GM10248 (cell line): ENCODE measurements at places on chromosomes 11 and 22.

- DNase-seq: no peak
Observed at GRCh38 chr11:118916842-118917388, 8.8 kb downstream of the BCL9L start.

GRCh38 chr11:36093548-36093947 is 149.7 kb downstream of the LDLRAD3 start:
- no peak for DNase-seq

DNA sequence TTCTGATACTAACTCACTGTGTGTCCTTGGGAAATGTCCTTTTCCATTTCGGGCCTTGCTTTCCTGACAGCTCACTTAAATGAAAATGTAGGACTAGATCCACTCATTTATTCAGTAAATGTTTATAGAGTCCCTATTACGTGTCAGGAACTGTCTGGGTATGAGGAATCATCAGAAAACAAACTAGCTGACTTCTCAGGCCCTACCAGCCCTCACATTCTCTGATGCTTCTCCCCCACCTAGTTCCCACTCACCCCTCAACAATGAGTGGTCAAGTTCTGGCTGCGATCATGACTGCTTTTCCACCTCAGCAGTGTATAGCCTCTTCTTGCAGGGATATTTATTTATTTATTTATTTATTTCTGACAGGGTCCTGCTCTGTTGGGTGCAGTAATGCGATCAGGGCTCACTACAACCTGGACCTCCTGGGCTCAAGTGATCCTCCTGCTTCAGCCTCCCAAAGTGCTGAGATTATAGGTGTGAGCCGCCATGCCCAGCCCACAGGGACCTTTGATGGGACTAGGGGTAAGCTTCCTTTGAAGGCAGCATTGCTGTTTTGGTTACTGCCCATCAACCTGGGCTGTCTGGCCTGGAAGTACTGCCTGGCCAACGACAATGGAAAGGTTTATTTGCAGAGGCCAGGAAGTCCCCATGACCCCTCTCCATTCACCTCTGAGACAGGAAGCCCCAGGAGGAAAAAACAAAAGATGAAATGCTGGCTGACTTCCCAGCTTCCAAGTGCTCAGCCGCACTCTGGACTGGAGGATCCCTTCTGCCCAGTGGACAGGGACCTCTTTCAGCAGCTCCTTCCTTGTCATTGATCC is 33.1 kb upstream of the POLD3 start:
- DNase-seq: no peak

GRCh38 chr11:92931746-92932422 is 37.6 kb upstream of the MTNR1B start:
- no peak for DNase-seq

DNA sequence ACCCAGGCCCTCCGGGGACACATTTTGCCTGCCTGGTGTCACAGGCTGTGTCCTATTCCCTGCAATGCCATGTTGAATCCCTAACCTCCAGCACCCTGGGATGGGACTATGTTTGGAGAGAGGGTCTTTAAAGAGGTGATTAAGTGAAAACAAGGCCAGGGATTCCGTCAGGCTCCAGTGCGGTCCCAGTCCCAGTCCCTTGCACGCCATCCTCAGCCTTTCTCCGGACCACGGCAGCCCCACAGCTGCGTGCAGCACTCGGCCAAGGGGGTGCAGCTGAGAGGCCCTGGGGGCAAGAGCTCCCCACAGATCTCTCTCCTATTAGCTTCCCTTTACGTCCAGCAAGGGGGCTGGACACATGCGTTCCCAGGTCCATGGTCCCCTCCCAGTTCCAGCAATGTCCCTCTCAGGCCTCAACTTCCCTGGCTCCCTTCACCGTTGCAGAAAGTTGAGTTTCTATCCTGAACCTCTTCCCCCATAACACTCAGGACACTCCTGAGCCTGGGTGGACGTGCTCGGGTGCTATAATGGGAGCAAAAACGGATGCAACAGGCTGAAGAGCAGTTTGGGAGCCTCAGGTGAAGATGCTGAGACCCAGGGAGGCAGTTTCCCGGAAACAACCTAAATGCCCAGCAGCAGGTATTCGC is 1422.7 kb downstream of the BRD1 start:
- no peak for DNase-seq

DNA sequence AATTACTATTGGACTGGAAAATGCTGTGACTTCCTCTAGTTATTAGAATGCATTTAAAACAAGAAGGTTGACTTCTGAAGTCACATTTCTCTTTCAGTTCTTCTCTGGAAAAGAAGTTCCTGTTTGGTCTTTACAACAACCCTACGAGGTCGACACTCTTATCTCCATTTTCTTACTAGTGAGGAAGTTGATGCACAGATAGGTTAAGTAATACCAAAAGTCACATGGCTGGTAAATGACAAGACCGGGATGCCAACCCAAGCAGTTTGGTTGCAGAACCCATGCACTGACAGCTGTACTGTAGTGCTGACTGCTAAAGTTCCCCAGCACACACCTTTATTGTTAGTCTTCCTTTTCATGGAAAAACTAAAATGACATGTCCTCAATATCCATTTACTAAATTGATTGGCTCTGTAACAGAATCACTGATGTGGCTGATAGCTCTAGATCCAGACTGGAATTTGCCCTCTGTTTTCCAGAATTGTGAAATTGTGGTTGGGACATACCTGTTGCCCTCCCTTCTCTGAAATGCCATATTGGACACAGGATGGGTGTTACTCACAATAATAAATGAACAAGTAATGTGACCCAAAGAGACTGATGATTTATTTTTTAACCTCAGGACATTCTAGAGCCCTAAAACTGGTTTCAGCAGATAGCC is 9.4 kb upstream of the TECTA start:
- DNase-seq: no peak

- peak; percentile 49 for DNase-seq
Observed at GRCh38 chr11:71580057-71581003, 2.3 kb downstream of the KRTAP5-11 start.

DNA sequence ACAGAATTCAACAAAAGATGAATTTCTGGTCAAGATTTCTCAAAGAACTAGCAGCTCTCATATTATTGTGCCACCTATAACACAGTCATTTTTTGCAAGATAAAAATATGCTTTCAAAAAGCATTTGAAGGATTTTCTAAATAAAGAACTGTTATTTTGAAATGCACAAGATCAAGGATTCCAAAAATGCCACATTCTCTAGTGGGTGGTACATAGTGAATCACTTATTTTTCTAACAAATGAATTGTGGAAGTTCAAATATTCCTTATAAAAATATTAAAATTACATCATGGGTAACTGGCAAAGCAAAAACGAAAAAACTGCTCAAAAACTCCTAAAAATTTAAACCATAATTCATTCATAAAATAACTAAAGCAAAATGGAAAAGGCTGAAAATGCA is 2.1 kb downstream of the RNF141 start:
- DNase-seq: no peak

- no peak for DNase-seq
Observed at GRCh38 chr11:57370941-57371340, 10.0 kb downstream of the PRG3 start.

- no peak for DNase-seq
Observed at GRCh38 chr22:36280379-36280778, 27.4 kb downstream of the APOL1 start.

GRCh38 chr11:113373981-113374560 is 13.5 kb upstream of the ANKK1 start:
- no peak for DNase-seq

GRCh38 chr11:70671083-70671482 is 272.8 kb downstream of the CTTN start:
- no peak for DNase-seq

DNA sequence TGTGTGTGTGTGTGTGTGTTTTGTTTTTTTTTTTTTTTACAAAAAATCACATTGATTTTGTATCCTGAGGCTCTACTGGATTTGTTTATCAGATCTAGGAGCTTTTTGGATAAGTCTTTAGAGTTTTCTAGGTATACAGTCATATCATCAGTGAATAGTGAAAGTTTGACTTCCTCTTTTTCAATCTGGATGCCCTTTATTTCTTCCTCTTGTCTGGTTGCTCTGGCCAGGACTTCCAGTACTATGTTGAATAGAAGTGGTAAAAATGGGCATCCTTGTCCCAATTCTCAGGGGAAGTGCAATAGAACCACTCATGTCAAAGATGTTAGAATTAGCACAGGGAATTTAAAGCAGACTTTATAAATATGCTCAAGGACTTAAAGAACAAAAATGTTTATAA is 32.6 kb upstream of the PRDM11 start:
- no peak for DNase-seq

DNA sequence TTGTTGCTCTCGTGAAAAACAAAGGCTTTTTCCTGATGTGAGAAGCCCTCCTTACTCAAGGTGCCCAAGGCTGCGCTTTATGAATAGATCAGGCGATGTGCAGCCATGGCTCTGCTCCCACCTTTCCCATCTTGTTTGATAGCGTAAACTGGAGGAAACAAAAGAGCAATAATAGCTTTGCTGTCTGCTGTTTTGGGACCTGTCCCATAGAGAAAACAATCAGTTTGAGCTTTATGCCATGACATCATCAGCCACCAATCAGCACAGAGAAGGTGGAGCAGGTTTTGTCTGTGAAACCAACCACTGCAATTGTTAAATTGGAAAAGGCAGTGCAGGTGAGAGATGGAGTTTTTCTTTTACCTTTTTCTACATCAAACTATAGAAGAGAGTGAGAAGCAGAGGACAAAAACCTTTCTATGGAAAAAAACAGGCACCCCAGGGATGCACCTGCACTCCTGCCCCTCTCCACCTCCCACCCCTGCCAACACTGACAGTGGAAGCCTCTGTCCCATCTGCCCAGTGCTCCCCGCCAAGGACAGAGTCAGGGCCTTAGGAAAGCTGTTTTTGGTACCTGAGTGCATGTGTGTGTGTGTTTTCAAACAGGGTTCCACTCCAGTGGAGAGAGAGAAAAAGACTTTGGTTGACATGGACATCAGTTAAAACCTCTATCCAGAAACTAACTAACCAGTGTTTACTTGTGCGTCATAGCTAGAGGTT is 80.7 kb downstream of the MICAL3 start:
- no peak for DNase-seq

- DNase-seq: no peak
Observed at GRCh38 chr11:22474616-22475015, 136.4 kb downstream of the SLC17A6 start.

DNA sequence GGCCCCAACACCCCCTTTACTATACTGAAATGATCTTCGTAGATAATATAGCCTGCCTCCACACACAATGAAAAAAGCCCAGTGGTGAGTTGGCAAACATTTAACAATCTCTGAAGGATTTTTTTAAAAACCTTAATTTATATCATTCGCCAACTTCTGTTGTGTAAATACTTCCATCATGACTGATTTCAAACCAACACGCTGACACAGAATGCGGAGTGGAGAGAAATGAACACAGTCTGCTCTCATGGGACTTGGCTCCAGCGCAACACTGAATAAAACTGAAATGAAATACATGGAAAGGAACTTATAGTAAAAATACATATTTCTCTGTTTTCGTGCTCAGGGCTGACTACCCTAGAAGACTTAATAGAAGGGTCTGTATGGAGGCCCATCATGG is 61.3 kb upstream of the WNT11 start:
- no peak for DNase-seq

DNA sequence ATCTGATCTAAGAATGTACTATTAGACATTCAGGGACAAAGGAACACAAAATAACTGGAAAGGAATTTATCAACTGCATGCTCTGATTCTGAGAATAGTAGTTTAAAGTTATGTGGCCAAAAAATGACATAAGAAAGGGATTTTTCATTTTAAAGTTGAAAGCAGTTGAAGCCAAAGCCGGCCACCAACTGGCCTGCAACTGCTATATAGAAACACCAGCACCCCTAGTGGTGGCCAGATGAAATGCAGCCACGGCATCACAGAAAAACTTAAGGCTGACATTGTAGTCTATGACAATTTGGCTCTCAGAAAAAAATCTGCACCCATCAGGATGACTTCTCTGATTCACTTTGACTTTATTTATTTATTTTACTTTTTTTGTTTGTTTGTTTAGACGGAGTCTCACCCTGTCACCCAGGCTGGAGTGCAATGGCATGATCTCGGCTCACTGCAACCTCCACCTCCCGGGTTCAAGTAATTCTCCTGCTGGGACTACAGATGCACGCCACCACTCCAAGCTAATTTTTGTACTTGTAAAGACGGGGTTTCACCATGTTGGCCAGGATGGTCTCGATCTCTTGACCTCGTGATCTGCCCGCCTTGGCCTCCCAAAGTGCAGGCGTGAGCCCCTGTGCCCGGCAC is 59.2 kb downstream of the SLC35F2 start:
- DNase-seq: peak; percentile 74

GRCh38 chr11:116257092-116257491 is 515.7 kb downstream of the BUD13 start:
- no peak for DNase-seq

DNA sequence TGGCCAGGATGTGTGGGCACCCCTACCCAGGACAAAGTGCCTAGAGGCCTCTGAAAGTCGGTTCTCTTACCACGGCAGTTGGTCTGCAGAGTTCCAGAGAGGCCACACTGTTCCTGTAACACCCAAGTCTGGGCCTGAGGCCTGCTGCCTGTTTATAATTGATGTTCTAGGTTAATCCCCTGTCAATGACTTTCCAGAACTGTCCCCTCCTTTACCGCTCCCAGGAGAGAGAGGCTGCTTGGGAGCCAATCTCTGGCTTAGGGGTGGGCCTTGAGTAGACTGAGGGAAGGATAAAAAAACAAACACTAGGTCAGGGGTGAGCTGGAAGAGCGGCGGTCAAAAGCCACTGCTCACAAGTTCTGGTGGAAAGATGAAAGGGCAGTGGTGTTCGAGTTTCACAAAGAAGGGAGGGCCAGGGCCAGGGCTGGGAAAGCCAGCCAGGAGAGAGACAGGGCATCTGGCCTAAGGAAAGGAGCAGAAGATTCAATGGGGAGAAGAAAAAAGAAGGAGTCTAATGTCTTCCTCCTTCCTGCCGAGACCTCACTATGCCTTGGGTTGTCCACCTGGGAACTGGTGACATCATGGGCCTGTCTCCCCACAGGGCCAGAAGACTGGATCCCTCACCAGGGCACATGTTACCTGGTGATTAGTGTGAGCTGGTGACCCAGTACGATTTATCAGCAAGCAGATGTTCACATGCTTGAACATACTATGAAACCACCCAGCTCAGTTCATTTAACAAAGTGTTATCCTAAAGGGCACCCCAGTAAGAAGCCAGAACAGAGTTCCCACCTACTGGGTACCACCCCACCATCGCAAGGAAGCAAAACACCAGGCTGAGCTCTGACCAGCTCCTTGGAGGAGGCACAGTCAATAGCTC is 50.2 kb downstream of the PC start:
- no peak for DNase-seq

GRCh38 chr11:124143034-124143433 is 27.8 kb downstream of the VWA5A start:
- no peak for DNase-seq

- DNase-seq: no peak
Observed at GRCh38 chr11:98895936-98896335, 124.8 kb upstream of the CNTN5 start.

GRCh38 chr11:14075118-14076078 is 112.9 kb downstream of the SPON1 start:
- DNase-seq: no peak
